LNCaP clone FGC (cell line): ENCODE measurements at places on chromosomes 7 and 10.

- DNase-seq, result no peak
Measured at GRCh38 chr10:44982496-44982895, 3.9 kb upstream of the DEPP1 start.

DNA sequence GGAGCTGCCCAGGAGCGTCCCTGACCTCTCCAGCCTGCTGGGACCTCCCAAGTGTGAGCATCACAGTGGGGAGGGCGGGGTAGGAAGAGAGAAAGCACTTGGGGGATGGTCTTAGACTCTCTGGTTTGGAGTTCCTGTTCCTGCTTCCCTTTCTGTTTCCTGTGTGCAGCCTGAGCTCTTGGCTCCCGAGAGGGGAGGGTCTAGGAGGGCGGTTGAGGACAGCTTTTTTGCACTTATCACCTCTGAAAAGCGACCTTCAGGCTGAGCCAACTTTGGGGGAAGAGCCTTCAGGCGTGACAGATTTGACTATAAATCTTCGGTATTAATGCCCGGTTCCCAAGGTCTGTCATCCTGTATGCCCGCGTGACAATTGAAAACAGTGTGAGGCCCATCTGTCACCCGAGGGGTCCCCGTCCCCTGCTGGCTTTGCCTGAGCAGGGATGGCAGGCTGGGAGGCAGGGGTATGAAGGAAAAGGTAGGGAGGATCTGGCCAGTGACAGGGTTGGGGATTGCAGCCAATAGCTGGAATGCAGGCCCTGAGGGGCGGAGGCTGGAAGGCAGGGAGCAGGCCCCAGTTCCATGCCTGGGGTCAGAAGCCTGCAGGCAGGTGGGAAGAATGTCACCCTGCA, 78.6 kb downstream of the CDH23 start:
- DNase-seq, result no peak

GRCh38 chr7:72925546-72926120, 738 bp downstream of the POM121 start:
- no peak for DNase-seq

DNA sequence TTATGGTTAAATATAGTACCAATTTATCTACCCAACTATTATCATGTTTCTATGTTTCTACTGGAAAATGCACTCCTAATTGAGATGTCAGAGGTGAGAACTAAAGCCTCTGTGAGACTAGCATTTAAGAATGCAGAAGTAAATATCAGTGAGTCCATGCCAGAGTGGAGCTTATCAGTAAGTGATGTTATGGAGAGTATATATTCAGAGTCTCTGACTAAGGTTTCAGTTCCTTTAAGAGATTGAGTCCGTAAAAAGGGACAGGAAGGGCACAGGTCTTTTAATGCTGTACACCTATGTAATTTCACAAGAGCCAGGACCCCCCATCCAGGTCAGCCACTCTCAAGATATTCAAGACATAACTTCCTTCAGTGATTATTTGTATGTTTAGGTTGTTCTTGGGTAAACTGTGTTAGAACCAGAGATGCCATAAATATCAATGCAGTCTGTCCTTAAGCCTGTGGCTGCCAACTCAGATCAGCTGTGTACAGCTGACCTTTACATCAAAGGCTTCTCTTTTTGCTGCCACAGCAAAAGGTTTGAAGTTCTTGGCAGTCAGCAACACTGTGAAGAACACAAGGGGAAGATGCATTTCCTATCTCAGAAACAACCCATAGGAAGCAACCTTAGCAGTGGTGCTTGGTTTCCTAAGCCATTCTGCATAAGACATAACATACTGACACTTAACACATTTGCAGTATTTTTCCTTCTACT, 244.8 kb downstream of the BICC1 start:
- DNase-seq, result no peak

GRCh38 chr7:11328309-11328708, 354.6 kb downstream of the PHF14 start:
- DNase-seq, result no peak

DNA sequence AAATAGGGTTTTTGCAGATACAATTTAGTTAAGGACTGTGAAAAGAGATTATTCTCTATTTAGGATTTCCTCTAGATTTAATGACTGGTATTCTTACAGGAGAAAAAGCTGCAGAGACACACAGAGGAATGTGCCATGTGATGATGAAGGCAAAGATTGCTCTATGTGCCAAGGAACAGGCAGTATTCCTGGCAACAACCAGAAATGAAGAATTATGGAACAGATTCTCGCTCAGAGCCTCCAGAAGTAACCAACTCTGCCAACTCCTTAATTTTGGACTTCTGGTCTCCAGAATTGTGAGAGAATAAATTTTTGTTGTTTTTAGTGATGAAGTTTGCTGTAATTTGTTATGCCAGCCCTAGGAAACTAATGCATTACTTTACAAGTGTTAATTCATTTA, 307.6 kb upstream of the SEMA3A start:
- no peak for DNase-seq

- no peak for DNase-seq
Measured at GRCh38 chr7:133702960-133703359, 424.2 kb upstream of the LRGUK start.

- peak; percentile 89 for DNase-seq
Measured at GRCh38 chr7:73758581-73759138, 11.4 kb downstream of the CLDN3 start.

DNA sequence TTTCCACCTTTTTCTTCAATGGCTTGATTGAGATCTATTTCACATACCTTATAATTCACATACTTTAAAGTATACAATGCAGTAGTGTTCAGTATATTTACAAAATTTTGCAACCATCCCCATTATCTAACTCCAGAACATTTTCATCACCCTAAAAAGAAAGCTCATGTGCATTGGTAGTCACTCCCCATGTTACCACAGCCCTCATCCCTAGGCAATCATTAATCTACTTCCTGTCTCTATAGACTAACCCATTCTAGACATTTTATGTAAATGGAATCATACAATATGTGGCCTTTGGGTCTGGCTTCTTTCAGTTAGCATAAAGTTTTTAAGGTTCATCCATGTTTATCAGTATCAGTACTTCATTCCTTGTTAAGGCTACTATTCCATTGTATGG, 214.2 kb downstream of the WDR11 start:
- DNase-seq, result no peak

DNA sequence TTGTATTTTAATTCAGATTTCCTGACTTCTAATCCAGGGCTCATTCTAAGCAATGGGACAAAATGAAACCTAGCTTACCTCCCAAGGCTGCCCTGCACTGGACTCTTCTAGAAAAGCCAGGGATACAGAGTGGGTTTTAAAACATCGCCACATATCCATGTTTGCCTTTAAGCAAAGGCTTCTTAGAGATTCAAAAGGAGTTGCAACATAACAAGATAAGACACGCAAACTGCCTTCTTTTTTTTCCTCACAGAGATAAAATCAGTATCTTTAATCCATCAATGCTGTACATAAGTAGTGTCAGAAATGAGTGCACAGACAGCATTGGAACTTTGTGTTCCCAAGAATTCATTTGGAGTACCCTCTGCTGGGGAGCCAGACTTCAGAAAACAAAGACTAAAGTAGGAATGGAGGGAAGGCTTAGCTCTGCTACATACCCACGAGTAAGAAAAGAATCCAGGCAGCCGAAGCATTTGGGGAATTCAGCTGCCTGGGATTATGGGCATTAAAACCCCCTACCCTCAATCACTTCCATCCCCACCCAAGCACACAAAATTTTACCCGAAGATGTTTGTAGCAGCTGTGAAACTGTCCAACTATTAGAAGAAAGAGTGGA, 427.8 kb downstream of the ARL4A start:
- no peak for DNase-seq

DNA sequence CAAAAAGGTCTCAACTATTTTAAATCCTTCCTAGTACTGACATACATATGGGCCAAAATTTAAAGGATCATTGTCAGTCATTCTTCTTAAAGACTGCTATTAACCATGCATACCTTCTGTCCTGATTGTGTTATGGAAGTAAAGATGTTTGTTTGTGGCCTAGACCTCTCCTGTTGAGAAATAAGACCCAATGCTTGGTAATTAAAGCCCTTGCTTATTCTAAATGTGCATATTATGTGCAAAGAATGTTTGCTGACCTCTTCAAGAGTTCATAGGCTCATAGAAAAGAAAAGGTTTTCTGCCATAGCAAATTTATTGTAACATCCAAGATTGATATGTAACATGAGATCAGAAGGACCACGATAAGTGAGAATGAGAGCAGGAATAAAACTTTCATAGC, 145.6 kb downstream of the TWIST1 start:
- no peak for DNase-seq

DNA sequence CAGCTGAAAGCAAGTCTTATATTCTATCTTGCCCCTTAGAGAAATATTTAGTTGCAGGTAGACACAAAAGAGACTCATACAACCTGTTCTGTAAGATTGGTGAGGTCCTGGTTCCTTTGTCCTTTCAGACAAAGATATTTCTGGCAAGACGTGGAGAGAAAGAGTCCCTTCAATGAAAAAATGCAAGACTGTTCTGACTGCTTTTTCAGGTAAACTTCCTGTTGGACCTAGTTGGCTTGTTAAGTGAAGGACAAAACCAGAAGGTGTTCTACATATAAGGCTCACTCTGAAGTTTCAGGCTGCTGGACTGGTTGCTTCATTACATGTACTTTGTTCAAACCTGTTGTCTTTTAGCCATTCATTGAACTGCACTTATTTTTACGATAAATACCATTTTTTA, 119.0 kb upstream of the PTPRZ1 start:
- DNase-seq, result no peak

GRCh38 chr10:4202938-4203337, 417.9 kb upstream of the KLF6 start:
- DNase-seq, result no peak

- DNase-seq, result no peak
Measured at GRCh38 chr7:157482517-157483087, 145.8 kb downstream of the DNAJB6 start.

- no peak for DNase-seq
Measured at GRCh38 chr10:100380400-100380799, 33.4 kb downstream of the SCD start.

- no peak for DNase-seq
Measured at GRCh38 chr7:36717586-36717985, 6.7 kb downstream of the AOAH start.

DNA sequence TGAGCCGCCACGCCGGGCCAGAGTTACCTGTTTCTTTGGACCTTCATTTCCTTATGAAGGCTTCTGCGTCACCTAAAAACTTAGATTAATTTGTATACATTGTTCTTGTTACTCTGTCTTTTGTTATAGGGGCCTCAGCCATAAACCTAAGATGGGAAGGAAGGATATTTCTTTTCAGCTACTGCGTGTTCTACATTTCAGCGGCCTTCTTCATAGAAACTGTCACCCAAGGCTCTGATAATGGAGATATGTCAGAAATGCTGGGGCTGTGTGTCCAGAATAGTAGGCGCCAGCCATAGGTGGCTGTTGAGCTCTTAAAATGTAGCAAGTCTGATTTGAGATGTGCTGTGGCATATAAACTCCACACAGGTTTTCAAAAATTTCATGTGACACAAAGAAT, 52.9 kb downstream of the HK1 start:
- DNase-seq, result no peak

DNA sequence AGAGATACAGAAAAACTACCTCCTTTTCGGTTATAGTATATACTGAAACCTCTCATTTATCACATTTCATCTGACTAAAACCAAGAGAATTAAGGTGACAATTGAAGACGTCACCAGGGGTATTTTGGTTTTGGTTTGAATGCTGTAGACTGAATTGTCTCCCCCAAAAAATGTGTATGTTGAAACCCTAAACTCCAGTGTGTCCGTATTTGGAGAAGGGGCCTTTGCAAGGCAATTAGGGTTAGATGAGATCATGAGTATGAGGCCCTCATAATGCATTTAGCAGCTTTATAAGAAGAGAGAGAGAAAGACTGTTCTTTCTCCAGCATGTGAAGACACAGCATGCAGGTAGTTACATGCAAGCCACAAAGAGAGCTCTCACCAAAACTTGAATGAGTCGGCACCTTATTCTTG, 59.5 kb downstream of the CACNA2D1 start:
- DNase-seq, result no peak

GRCh38 chr7:73645643-73646174, 21.4 kb upstream of the MLXIPL start:
- DNase-seq, result no peak

DNA sequence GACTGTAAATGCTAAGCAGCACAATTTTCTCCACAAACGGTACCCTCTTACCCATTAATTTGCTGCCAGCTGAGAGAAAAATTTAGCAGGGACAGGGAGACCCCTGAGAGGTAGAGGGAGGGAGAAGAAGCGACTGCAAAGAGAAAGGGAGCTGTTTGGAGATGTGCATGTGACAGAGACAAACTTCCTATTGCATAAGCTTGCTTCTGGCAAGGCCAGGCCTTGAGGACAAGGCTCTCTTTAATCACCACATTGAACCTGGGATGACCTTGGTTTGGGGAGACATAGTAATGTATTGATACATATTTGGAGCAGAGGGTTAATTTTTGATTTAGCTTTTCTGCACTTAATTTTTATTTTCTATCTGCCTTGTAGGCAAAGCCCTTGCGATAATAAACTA, 31.1 kb upstream of the HIBADH start:
- DNase-seq, result no peak

DNA sequence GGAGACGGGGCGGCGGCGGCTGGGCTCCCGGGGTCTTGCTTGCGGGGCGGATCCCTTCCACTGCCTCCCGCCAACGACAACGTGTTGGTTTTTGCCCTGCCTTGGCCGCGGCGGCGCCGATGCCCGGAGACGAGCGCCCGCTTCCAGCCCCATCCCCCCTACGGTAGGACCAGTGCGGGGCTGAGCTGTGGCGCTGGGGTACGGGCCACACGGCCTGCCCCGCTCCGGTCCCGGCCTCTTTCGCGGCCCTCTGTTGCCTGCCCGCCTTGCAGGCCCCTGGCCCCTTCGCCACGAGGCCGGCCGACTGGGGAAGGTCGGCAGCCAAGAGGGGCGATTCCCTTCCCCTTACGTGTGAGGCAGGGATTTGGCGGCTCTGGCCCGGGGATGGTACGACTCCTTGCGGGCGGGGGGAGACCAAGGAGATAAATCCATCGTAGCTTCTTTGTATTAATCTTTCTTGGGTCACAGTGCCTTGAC, 488 bp downstream of the EIF4H start:
- DNase-seq, result no peak

DNA sequence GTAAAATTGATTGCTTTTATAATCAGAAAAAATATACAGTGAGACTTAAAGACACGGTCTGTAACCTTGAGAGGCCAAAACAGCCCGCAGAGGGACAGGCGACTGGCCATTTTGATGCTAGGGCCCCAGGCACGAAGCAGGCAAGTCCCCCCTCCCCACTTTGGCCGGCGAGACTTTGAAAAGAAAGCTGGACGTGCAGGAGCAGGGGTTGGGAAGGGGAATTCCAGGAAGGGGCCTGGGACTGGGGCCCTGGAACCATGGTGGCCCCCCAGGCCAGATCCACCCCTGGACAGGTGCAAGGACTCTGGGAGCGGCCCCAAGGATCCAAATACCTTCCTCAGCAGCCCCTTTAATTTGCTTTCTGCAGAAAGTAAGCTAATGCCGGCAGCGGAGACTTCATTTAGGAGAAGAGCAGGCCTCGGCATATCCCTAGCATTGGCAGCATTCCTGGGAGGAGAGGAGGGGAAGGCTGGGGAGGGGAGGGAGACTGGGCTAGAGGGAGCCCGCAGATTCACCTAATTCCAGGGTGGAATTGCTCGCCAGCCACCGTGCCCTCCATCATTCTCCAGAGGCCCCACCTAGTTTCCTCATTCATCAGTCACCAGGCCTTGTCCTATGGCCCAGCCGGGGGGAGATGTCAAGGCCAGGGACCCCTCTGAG, 24.9 kb upstream of the TNRC18 start:
- no peak for DNase-seq

- no peak for DNase-seq
Measured at GRCh38 chr7:14351167-14351566, 361.7 kb upstream of the ETV1 start.
